Muscle of arm (tissue), 14 donors: ENCODE measurements at places on chromosomes 6 and 20. TPM values are rescaled to one million over a fixed set of nuclear protein-coding genes. Genes with fewer than 3 reads are reported as not detected.

PTCHD4 gene
- polyA plus RNA-seq, result 0.78 TPM

SGK1 gene
- 30.9 TPM for polyA plus RNA-seq

GINM1 gene
- 48.5 TPM for polyA plus RNA-seq

DACT2 gene
- not detected for polyA plus RNA-seq

SNAP91 gene
- 1.8 TPM for polyA plus RNA-seq

MMP24 gene
- polyA plus RNA-seq, result 0.43 TPM

MYLIP gene
- 35.5 TPM for polyA plus RNA-seq

DNAH8 gene
- not detected for polyA plus RNA-seq

NKAPL gene
- 0.87 TPM for polyA plus RNA-seq

THBS2 gene
- 39.5 TPM for polyA plus RNA-seq

CD109 gene
- 19.7 TPM for polyA plus RNA-seq

FAM83D gene
- polyA plus RNA-seq, result 6.0 TPM

C20orf144 gene
- polyA plus RNA-seq, result not detected

WFDC2 gene
- 0.84 TPM for polyA plus RNA-seq

MDFI gene
- 84.0 TPM for polyA plus RNA-seq

LMBRD1 gene
- polyA plus RNA-seq, result 42.7 TPM

GABRR2 gene
- 2.6 TPM for polyA plus RNA-seq
